ENCODE measurements at places on chromosomes 1 and 21.

- no peak for DNase-seq
Measured at GRCh38 chr1:178492341-178492740, 4.4 kb downstream of the CLEC20A start.

DNA sequence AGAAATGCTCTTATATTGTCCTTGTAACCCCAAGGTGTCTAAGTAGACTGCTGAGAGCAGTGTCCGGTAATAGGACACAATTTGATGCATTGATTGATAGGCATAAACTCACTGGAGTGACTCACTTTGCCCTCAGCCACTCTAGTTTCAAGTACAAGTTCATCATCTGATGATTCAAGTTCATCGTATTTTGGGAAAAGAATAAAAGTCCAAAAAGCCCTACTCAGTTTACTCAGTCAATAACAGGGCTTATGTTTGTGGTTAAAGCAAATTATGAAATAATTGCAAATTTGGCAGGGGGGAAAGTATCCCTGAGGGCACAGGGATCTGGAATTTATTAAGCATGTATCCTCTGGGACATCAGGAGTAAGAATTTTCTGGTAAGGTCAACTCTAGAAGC, 7.6 kb upstream of the ATF3 start:
- no peak for DNase-seq

- DNase-seq, result peak; percentile 8
Measured at GRCh38 chr1:59020151-59020997, 236.5 kb upstream of the JUN start.

GRCh38 chr1:38991638-38992411, 749 bp downstream of the AKIRIN1 start:
- no peak for DNase-seq

DNA sequence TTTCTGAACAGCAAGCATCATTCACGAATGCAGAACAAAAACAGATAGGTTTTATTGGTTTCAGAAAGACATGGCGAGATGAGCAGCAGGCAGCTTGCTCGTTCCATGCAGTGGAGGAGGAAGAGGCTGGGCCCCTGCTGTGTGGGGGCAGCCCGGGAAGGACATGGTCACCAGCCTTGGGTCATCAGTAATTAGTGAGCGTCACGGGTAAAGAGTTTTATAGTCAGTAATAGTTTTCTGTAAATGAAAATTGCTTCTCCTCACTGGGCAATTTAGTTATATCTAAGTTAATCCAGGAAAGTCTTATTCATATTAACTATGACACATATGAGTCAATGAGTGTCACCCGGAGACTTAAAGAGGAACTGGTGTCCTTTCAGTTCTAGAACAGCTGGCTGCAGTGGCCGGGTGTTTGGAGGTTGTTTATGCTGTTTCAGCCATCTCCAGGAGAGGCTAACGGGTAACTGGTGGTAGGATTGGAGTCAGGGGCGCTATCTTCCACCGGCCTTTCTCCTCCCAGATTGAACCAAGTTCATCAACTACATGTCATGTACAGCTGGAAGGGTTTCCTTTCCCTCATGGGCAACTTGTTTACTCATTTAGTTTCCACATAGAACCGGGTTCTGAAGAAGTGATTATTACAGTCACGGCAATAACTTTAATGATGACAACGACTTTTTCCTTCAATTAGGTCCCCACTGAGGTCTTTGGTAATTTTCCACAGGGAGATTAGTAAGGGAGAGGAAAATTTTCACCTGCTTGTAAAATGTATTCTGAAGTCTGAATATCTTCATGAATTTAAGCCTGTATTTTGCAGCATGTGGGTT, 34.6 kb upstream of the SLC45A1 start:
- DNase-seq, result no peak

DNA sequence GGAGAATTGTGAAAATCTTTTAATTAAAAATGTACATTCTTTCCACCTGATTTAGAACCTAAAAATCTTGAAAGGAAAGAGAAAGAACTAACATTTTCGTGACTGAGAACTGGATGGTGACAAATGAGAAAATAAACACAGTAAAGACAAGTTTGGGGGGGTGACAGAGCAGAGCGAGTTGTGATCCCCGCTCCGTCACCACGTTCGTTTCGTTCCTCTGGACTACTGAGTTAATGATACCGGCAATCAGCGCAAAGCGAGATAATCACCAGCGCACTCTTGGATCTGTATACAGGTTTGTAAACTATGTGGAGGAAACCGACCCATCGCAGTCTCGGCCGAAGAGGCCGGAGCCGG, 31.2 kb upstream of the CFAP126 start:
- DNase-seq, result no peak

- DNase-seq, result no peak
Measured at GRCh38 chr1:226304291-226304955, 4.5 kb downstream of the LIN9 start.

DNA sequence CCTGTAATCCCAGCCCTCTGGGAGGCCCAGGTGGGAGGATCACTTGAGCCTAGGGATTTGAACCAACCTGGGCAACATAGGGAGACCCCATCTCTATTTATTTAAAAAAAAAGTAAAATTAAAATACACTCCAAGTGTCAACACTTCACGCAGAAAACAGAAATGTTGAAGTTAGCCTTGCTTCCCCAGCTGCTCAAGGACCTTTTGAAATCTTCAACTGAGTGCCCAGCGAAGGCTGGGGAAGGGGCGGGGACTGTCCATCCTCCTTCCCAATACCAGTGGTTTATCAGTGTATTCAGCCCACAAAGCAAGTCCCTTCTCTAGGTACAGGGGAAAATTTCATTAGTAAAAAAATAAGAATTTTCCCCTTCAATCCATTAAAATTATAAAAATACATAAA, 2.2 kb upstream of the DNAJC28 start:
- DNase-seq, result no peak

GRCh38 chr1:199687321-199687720, 340.2 kb upstream of the NR5A2 start:
- DNase-seq, result no peak

- no peak for DNase-seq
Measured at GRCh38 chr1:15543589-15544568, 17.2 kb downstream of the DNAJC16 start.

DNA sequence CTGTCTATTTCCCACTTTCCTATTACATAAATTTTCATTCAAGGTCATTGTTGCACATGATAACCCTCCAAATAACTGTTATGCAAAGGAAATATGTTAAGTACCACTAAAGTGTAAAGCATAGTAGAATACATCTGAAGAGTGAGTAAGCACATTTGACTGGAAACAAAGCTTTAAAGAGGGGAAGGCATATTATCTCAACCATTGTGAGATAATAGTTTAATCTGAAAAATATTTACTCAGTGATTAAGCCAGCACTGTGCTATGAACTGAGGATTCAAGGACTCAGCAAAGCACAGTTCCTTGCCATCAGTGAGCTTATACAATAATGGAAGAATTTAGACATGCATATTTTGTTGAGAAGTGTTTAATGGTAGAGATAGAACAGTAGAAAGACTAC, 127.4 kb downstream of the HMCN1 start:
- no peak for DNase-seq

DNA sequence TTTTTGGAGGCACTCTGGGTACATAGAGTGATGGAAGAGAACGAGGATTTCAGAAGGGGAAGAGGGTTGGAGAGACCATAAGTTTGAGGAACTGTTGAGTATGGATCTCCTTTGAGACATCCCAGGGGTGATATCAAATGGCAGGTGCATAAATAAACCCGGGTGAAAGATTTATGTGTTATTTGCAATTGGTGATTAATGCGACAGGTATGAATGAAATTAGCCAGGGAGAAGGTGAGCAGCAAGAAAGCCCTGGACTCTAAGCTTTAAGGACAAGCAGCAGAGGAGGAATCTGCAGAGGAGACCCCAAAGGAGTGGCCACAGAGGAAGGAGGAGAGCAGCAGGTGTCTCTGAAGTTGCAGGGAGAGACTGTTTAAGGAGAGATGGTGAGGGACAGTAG, 8.8 kb upstream of the REN start:
- DNase-seq, result no peak

- DNase-seq, result no peak
Measured at GRCh38 chr1:225878282-225878681, 3.9 kb downstream of the TMEM63A start.

DNA sequence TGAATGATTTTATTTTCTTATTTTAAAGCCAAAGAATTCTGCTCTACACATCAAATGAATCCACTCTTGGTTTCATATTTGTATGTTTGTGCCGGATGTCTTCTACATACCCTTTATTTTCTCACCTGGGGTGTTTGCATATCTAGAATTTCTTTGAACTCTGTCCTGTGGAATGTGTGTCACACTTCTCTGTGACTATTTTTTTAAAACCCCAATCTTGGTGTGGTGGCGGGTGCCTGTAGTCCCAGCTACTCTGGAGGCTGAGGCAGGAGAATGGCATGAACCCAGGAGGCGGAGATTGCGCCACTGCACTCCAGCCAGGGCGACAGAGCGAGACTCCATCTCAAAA, 35.4 kb downstream of the CENPF start:
- DNase-seq, result no peak

DNA sequence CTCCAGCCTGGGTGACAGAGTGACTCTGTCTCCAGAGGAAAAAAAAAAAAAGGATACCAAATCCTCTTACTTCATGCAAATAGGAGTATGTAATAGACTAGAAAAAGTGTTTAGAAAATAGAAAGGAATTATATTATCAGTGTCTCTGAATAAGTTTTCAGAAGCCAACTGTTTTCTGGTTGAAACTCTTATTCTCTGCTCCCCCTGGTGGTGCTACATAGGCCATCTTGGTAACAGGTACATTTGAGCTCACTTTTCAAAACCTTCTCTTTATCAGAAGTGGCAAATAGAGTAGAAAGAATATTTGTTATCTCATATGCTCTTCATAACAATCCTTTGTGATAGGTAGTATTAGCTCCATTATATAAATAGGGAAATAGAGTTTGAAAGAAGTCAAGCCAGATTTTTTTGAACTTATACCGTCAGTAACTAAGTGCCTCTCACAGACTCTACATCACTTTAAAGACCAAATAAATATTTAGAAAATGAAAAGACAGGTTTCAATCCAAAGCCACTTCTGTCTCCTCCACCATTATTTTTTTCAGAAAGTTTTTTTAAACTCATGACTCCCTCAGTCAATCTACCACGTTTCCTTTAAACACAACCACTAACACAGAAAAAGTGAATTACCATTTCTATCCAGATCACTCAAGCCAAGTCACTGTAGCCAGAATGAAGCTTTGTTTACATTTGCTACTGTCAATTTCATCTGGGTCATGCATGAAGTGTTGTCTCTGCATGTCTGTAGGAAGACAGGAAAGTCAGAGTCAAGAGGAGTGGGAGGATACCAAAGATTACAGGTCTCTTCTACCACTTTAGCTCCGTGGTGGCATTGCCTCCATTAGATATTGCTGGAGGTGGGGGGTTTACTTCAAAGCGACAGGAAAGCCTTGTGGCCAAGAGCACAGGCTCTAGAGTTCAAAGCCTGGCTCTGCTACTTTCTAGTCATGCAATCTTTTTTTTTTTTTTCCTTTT, 45.6 kb downstream of the IL23R start:
- DNase-seq, result peak; percentile 22

GRCh38 chr21:46554431-46555224, 50.3 kb downstream of the S100B start:
- DNase-seq, result no peak

DNA sequence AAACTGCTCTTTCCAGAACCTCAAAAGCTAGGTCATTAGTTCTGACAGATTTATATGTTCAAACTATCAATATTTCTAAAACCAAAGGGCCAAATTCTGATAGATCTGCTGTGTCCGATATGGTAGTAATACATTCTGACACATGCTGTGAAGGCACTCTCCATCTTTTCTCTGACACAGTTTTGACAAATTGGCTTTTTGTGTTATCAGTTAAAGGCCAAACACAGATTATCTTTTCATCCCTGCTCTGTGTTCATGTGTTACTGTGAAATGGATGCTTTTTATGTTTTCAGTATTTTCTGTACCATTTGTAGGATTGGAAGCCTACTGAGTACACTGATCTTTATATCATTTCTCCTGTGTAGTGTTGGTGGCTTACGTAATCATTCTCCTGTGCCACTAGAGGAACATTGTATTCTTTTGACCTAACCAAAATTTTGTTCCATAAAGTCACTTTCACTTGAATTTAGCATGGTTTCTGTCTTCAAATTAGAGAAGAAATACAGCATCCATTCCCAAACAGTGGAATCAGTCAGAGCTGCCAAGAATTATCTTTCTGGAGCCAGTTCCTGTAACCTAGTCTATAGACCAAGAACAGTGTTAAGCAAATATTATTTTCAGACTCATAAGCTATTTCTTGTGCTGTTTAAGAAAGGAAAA, 137.2 kb downstream of the ADGRL2 start:
- DNase-seq, result no peak

DNA sequence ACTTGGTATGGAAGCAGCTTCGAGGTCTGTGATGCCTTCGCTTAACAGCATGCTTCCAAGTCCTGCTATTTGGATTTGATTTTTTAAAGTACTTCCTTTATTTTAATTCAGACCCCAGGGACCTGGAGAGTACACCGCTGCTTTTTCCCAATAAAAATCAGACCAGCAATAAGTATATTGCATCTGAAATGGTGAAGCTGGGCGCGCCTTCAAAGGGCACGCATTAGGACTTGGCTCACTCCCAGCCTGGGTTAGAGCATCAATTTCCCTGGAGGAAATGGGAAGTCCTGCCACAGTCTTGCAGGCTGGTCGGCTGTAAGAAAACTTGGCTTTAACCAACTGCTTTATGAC, 325.1 kb downstream of the RRAGC start:
- no peak for DNase-seq

DNA sequence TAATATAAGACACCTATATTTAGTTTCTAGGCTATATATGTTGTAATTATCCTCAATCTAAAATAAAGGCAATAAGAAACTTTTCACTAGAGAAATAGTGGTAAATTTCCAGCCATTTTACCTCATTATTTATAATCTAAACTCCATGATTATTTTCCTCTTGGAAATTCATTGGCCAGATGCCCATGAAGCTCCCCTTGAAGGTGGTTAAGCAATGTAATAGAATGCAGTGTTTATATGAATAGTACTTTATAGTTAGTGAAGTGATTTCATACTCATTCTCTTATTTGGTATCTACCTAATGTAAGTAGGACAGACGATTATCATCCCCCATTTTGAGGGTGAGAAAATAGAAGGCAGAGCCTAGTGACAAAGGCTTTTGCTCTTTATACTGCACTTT, 26.5 kb downstream of the NFYC start:
- no peak for DNase-seq

GRCh38 chr1:224742349-224742748, 126.2 kb downstream of the CNIH3 start:
- DNase-seq, result no peak

GRCh38 chr1:36638268-36638667, 155.6 kb upstream of the CSF3R start:
- DNase-seq, result no peak

GRCh38 chr1:153228491-153228890, 11.1 kb downstream of the PRR9 start:
- DNase-seq, result no peak

GRCh38 chr1:202010180-202011015, at the start of gene ELF3:
Gene ELF3 (plus strand): TSS chr1:202010587. CDS start chr1:202011137, 550 bp downstream.
- DNase-seq, result no peak
